ENCODE measurements at places on chromosomes 1 and 21.

GRCh38 chr21:31735511-31735992 lies 3.6 kb upstream of the SCAF4 start:
- no peak for DNase-seq

DNA sequence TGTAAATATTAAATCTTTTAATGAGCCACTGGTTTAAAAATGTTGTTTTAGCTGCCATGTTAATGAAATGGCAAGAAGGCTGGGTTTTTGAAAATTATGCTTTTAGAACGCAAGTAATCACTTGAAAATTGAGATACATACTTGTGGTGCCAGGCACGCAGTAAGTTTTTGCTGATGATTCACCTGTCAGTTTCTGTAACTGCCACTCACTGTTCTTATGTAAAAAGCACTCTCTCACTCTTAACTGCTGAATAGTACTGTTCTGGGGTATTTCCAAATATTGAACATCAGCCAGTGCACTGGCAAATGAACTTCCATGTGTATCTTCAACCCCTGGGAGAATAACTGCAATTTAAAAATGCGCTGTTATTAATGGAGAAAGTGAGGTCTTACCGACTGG lies 17.9 kb downstream of the LGALS8 start:
- DNase-seq = no peak

- DNase-seq = no peak
These were observed 6.2 kb downstream of the SLC2A1 start for GRCh38 chr1:42952303-42953001.

DNA sequence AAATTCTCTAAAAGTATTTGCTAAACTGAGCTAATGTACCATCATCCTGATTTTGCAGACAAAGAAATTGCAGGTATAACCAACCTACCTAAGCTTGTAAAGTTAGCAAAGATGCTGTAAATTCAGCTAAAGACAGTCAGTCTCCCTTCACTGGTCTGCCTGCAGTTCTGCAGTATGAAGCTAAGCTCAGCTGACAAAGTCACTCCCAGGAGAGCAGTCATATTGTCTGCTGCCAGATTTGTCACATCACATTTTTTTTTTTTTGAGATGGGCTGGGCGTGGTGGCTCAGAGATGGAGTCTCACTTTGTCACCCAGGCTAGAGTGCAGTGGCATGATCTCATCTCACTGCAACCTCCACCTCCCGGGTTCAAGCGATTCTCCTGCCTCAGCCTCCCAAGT lies 8.9 kb upstream of the CMPK1 start:
- DNase-seq = no peak

DNA sequence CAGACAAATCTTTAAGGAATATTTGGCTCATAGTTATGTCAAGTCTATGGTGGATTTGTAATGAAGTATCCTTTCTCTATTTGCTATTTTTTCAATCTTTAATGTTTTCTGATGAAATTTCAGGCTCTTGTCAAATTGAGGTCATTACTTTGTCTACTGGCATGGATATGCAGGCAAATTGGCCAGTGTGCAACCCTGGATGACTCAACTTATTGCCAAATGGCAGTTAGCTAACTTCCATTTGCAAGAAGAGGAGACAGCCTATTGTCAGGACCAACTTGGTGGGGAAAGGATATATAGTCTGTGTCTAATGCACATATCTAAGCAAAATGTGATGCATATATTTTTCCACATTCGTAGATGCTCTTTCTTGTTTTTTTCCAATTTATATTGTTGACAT lies 530.5 kb downstream of the PTBP2 start:
- DNase-seq = no peak
